ENCODE measurements at places on chromosomes 4 and X. TPM values are rescaled to one million over a fixed set of nuclear protein-coding genes. Genes with fewer than 3 reads are reported as not detected.

GRCh38 chrX:81208916-81209315 is 7.0 kb downstream of the SH3BGRL start:
- no peak for DNase-seq

DNA sequence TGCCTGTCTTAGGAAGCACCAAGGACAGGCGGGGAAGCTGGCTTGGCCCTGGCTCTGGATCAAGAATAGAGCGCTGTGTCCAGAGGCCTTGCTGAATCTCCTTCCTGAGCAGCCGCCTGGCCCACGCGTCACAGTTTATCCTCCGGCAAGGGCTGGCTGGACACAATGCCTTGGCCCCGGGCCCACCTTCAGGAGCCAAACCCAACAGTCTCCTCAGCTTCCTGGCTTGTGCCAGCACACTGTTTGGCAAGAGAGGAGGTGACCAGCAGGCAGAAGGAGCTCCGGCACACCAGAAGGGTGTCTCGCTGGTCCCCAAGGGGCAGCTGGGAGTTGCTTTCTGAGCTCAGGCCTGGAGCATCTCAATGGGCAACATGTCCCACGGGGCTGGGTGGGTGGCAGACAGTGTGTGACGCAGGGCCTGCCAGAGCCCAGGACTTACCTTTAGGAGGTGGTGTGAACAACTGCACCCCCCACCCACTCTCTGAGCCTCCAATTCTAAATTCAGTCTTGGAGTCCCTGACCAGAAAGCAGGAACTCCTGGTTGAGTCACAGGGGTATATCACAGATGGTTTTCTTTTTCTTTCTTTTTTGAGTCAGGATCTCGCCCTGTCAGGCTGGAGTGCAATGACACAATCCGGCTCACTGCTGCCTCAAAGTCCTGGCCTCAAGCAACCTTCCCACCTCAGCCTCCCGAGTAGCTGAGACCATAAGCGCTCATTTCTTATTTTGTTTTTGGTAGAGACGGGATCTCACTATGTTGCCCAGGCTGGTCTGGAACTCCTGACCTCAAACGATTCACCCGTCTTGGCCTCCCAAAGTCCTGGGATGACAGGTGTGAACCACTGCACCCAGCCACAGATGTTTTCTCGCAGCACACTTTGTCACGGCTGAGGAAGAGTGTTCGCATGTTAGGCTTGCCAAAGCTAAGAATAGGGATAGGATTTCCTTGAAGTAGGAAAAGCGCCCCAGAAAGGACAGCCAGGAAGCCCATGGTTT is 361.2 kb downstream of the BCOR start:
- DNase-seq = no peak

- DNase-seq = no peak
Observed at GRCh38 chrX:123749643-123750042, 16.8 kb upstream of the THOC2 start.

DNA sequence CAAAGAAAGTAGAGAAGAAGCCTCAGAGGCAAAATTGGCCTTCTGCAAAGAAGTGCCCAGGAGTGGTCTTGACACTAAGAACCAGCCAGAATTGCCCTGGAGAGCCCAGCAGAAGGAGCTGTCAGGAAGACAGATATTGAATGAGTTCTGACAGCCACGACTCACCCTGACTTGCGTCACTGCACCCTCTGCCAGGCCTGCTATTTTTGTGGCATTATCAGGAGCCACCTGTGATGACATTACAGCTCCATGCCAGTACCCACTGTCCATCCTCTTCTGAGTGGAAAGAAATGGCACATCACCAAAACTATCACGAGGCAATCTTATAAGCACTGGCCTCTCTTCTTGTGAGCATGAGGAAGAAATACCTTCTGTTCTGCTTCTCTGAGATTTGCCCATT is 67.7 kb downstream of the SMIM20 start:
- no peak for DNase-seq

- no peak for DNase-seq
Observed at GRCh38 chrX:15497865-15498264, 2.7 kb upstream of the BMX start.

DNA sequence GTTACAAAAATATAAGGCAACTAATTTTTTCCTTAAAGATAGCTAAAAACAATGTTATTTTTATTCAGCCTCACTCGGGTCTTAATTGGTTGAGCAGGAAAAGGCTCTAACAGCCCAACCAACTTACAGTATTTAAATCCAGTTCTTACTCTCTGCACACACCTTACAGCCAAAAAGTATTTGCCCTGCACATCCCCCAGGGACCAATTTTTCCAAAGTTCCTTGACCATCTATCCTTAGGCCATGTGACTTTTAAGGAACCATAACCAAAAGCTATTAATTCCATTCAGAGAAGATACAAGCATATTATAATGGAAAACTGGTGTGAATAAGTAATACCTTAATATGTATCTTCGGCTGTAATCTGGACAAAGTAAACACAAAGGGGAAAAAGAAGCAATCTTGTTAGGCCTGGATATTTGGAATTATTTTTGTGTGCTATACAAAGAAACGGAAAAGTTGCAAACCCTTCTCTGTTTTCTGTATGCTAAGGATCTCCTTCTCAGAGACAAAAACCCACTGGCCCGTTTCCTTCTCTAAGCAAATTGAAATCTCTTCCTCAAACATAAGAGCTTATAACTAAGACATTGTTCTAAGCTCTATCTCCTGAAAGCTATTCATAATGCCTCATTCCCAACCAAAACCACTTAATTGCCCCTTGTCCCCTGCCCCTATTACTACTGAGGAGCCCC is 1.0 kb upstream of the THAP9 start:
- no peak for DNase-seq

GRCh38 chr4:186820391-186820891 is 96.8 kb upstream of the FAT1 start:
- peak; percentile 43 for DNase-seq

- DNase-seq = no peak
Observed at GRCh38 chrX:109125304-109125703, 356.6 kb downstream of the GUCY2F start.

GRCh38 chr4:57043347-57044251 is 64.9 kb downstream of the POLR2B start:
- DNase-seq = peak; percentile 11

GRCh38 chr4:119032921-119033685 is 102.5 kb upstream of the MYOZ2 start:
- DNase-seq = no peak

- no peak for DNase-seq
Observed at GRCh38 chr4:124806403-124806802, 93.9 kb upstream of the ANKRD50 start.

- peak; percentile 58 for DNase-seq
Observed at GRCh38 chr4:129342819-129343408, 247.0 kb downstream of the C4orf33 start.

DNA sequence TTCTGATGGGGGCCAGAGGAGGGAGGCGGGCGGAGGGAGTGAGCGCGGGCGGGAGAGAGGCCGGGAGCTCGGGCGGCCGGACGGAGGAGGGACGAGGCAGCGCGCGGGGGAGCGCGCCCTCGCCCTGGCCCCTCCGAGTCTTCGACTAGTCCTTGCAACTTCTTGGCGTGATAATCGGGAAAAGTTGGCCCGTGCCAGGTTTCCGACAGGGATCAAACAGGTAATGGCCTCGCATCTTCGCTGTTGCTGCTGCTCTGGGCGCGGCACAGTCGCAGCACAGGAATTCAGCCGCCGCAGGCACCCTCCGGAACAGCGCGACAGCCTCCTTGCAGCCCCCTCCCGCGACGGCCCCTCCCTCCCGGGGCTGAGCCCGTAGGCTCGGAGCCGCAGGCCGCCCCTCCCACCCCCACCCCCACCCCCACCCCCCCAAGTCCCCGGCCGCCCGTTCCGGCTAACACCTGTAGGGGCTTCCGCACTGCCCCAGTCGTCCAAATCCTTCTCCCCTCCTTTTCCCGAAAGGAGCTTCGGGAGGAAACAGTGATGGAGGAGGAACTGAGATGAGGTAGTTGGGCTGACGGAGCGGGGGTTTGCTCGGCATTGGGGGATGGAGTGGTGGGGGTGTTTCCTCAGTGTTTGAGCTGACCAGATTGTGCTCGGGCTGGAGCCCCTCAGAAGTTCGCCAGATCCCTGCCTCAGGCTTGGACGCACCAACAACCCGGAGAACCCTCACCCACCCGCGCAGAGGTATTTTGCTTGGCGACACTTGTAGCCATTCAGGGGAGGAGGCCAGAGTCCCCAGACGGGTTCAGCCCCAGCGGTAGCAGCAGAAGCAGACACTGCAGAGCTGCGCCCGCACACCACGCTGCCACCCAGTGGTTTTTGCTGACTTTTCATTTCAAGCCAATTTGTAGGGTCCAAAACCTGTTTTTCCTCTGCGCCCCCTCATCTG is at the start of gene FGF13:
Gene FGF13 (minus strand): TSS at position 319 of the 949 bp plus-strand sequence. CDS start 714 bp downstream, outside the sequence.
- DNase-seq = peak; percentile 85

GRCh38 chr4:90007494-90008167 is 113.0 kb downstream of the MMRN1 start:
- no peak for DNase-seq

- peak; percentile 19 for DNase-seq
Observed at GRCh38 chr4:1511441-1512041, 105.3 kb upstream of the NKX1-1 start.

DNA sequence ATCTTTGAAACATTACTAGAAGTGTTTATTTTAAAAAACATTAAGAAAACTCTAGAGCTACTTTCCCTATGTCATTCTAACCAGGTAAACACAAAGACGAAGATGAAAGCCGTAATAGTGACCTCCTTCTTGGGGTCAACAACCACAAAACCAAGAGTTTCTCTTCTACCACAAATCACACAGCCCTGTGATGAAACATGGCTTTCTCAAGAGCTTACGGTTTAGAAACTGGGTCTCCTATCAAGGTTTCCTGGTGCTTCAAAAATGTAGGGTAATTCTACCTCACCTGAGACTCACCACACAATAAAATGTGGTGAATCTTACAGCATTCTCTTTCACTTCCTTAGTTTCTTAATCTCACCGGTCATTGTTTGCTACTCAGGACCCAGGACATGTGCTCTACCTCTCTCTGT is 50.9 kb downstream of the CORIN start:
- DNase-seq = no peak

DNA sequence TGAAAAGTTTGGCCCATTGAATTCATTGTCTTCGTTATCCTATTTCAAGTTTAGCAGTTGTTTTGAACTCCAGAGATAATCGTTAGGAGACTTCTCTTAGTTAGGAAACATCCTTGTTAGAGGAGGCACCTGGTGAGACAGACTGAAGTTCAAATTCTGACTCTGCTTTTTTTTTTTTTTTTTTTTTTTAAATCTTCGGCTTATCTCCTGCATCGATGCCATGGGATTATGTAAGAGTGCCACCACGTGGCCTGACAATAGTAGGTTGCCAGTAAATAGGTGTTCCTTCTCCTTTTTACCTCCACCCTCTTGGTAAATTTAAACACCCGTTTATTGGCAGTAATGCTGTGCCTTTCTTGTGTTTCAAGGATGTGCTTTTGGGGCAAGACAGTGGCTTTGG is 149.3 kb downstream of the SOWAHB start:
- no peak for DNase-seq

- peak; percentile 13 for DNase-seq
Observed at GRCh38 chr4:169348541-169348940, 77.8 kb upstream of the SH3RF1 start.

GRCh38 chr4:163600727-163601126 is 106.2 kb downstream of the TMA16 start:
- DNase-seq = peak; percentile 15

DNA sequence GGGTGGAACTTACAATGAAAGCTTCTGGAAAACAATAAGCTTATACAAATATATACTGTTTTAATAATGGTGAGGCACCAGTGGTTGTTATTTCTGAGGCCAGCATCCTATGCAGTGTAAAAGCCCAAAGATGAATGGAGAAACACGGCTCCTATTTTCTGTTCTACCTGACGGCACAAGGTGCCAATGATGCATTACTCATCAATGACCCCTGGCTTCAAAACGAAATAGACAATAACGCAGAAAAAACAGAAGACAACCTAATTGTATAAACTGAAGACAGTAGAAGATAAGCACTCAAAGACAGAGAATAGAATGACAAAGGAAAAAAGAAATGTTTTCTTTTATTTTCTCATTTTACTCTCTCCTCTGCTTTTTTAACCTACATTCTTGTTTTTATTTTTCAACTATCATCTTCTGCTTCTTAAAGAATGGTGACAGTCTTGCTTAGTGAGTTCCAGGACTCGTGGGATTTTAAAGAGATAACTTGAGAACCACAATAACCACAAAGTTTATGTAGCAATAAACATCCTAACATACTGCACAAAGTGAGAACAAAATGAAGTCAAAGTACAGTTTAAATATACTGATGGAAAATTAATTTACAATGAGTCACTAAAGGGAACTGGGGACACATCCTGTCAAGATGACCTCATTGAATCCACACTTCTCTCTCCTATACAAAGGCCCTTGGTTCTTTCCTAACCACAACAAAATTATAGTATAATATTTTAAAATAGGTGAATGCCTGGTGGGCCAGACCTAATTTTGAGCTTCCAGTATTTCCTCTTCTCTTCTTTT is 169.8 kb downstream of the BTC start:
- DNase-seq = no peak

- DNase-seq = no peak
Observed at GRCh38 chr4:71239365-71239764, 99.5 kb upstream of the SLC4A4 start.

GRCh38 chr4:26826721-26827120 is 33.9 kb upstream of the STIM2 start:
- no peak for DNase-seq

GRCh38 chr4:26150948-26151347 is 169.9 kb upstream of the RBPJ start:
- DNase-seq = no peak

- no peak for DNase-seq
Observed at GRCh38 chr4:10013722-10014121, 7.6 kb downstream of the SLC2A9 start.

DNA sequence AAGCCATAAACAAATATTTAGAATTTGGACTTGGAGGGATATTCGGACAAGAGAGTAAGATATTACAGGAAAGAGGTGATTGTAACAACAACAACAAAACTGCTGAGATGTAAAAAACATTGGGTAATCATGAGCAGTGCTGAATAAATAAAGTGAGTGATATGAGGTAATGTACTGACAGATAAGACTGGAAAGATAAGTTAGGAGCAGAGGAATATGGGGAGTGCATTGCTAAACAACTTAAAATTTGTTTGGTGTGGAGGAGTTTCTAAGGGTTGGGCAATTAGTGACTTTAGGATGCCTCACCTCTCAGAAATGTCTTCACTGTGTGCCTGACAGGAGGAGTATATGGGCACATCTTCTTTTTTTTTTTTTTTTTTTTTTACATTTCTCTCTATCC is 637.8 kb upstream of the GRIA3 start:
- no peak for DNase-seq

- DNase-seq = no peak
Observed at GRCh38 chrX:116318672-116319071, 117.7 kb upstream of the SLC6A14 start.

- no peak for DNase-seq
Observed at GRCh38 chr4:154738426-154738825, 5.4 kb upstream of the LRAT start.

- DNase-seq = no peak
Observed at GRCh38 chr4:105126311-105127169, 20.1 kb upstream of the TET2 start.

- no peak for DNase-seq
Observed at GRCh38 chr4:183353557-183353956, 31.3 kb upstream of the CLDN24 start.

Gene MID1
- total RNA-seq = 11.9 TPM

Gene STK32B
- total RNA-seq = 7.0 TPM

Gene RS1
- 0.06 TPM for total RNA-seq

Gene AMOT
- 23.9 TPM for total RNA-seq

Gene CXCL3
- total RNA-seq = 1.7 TPM

Gene MND1
- 8.6 TPM for total RNA-seq

Gene HTR2C
- total RNA-seq = 47.4 TPM

Gene DBET
- total RNA-seq = not detected

Gene AFF2
- 49.8 TPM for total RNA-seq

Gene CENPVL2
- 0.83 TPM for total RNA-seq

Gene CC2D2A
- 25.6 TPM for total RNA-seq

Gene SLC34A2
- 0.20 TPM for total RNA-seq

Measured in spinal cord (tissue), 10 donors.